ENCODE measurements at places on chromosomes 1 and 21. TPM values are rescaled to one million over a fixed set of nuclear protein-coding genes. Genes with fewer than 3 reads are reported as not detected.

- no peak for DNase-seq
These were observed 1079.8 kb downstream of the ADGRL2 start for GRCh38 chr1:82880506-82880905.

DNA sequence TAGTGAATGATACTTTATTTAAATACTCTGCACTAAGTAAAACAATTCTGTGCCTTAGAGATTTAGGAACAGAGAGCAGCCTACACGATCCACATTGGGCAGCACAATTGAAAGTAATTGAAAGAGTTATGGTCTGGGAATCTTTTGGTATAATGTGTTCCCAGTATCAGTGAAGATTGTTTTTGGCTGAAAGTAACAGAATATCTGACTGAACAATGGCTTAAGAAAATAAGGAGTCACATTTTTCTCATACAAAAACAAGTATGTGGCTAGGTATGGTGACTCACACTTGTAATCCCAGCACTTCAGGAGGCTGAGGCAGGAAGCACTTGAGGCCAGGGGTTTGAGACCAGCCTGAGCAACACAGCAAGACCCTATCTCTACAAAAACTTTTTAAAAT, 306.2 kb downstream of the NFIA start:
- peak; percentile 18 for DNase-seq

DNA sequence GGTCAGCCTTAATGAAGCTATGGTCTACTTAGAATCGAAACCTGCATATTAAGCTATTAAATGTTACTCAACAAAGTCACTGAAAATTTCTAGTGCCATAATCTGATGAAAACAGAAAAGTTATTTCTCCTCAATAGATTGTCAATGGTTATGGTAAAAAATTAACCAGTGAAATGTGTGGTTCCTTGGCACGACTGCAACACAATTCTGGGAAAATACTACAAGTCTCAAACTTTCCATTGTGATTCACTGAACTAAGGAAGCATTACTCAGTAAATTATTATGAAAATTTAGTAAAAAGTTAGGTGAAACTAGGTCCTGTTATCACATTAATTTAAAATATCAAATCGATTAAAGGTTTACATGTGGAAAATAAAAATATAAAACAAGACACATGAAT, 12.8 kb upstream of the OR2T10 start:
- DNase-seq, result no peak

Gene OR2G6
- not detected for polyA plus RNA-seq

Gene CNR2
- not detected for polyA plus RNA-seq

Gene SPRR2D
- polyA plus RNA-seq, result not detected

Gene OR10Z1
- not detected for polyA plus RNA-seq

Gene SLC50A1
- 20.8 TPM for polyA plus RNA-seq

Gene CAPN8
- polyA plus RNA-seq, result not detected

All from IMR-90 (cell line).